Kidney (tissue), 22 donors: ENCODE measurements at places on chromosomes 12 and 14. TPM values are rescaled to one million over a fixed set of nuclear protein-coding genes. Genes with fewer than 3 reads are reported as not detected.
A peak's percentile ranks its signal among the peaks of the same experiment; 100 is the strongest.

The IL31 gene
- total RNA-seq = not detected

The ASPG gene
- total RNA-seq = 2.5 TPM

The UNC79 gene
- 0.79 TPM for total RNA-seq

The ADCY4 gene
- total RNA-seq = 57.5 TPM

The FSCB gene
- total RNA-seq = not detected

DNA sequence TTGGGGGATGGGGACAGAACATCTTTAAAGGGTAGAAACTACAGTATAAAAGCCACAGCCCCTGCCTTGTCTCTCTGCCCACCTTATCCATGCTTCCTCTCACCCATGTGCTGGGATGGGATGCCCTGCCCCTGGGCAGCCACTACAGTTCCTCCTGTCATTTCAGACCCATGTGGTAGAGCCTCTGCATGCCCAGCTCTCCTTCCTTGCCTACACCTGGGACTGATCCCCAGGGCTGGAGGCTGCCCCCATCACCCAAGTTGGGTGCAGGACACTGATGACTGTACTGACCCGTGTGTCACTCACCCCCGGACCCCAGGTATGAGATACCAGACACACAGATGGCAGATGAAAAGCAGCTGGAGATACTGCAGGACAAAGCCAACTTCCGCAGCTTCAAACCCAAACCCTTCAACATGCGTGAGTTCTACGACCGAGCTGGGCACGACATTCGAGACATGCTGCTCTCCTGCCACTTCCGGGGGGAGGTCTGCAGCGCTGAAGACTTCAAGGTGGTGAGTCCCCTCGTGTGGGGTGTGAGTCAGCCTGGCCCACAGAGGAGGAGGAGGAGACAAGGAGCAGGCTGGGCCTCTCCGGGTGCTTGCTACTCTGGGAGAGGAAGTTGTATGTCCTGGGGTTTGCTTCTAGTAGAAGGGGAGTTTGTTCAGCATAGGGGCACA, 2.2 kb downstream of the ASIC1 start:
- no peak overlapping the region for H3K27ac ChIP-seq
- no peaks in the 10 kb centered on the region for H3K27me3 ChIP-seq
- DNase-seq = peak; percentile 53
- no peaks in the 10 kb centered on the region for H3K36me3 ChIP-seq
- H3K4me1 ChIP-seq = peaks cover 4% of the 10 kb centered on the region
- no peak overlapping the region for H3K4me3 ChIP-seq
